CD4-positive, alpha-beta T cell treated with Interleukin-4 for 4 hours (primary cell): ENCODE measurements at places on chromosomes 5 and 9.
A peak's percentile ranks its signal among the peaks of the same experiment; 100 is the strongest.

DNA sequence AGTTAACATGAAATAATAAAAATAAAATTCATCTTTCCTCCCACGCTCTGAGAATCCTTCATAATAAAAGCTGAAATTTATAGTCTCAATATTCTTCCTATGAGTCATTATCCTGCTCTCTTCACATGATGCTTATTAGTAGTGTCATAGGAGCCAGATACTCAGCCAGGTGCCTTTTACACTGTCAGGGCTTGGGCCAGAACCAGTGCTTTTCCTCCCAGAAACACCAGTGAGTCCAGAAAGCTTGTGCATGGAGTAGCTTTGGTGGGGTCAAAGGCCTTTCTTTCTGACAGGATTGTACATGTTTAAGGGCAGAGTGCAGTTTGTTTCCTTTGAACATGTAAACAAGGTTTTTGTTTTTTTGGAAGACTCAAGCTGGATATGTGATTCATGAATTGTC, 6.8 kb downstream of the LSM11 start:
- no peak for DNase-seq

DNA sequence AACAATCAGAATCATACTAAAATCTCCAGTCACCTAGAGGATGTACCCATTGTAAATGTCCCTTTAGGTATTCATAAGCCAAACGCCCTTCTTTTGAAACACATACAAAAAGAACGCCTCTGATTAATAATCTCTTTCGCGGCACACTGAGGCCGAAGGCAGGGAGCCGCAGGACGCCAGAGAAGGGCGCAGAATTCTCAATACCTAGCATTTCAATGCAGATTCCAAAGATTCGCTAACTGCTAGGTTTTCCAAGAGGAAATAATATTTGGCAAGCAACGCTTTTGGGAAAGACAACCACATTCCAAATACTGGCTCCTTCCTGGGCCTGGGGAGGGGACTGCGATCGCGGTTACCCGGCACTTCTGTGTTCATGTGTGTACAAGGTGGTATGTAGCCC, 203.3 kb downstream of the MEF2C start:
- no peak for DNase-seq

DNA sequence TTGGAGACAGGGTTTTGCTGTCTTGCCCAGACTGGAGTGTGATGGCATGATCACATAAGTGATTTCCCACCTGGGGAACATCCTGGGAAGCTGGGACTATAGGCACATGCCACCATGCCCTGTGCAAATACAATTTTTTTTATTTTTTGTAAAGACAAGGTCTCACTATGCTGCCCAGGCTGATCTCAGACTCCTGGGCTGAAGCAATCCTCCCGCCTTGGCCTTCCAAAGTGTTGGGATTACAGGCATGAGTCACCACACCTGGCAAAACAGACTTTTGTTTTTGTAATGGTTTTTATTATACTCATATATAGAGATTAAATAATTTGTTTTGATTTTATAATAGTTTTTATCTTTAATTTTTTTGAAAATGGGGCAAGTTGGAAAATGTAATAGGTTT, 14.7 kb downstream of the DNAJC25 start:
- DNase-seq, result no peak

DNA sequence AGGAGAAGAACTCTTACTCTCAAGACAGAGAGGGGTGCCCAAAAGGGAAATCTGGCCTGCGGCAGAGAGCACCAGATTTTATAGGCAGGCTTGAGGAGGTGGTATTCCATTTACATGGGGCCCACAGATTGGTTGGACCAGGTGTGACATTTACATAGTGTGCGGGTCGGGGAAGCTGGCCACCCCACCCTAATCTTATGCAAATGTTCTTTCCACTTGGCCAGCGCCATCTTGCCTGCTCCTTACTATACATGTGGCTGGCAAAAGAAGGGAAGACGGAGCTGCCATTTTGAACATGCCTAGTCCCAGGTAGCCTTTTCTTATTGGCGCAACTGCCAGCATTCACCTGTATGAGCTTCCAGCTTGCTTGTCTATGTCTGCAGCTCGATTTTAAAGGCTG, 34.8 kb downstream of the PLEKHG4B start:
- DNase-seq, result no peak

GRCh38 chr5:23208959-23209431, 298.4 kb upstream of the PRDM9 start:
- no peak for DNase-seq

DNA sequence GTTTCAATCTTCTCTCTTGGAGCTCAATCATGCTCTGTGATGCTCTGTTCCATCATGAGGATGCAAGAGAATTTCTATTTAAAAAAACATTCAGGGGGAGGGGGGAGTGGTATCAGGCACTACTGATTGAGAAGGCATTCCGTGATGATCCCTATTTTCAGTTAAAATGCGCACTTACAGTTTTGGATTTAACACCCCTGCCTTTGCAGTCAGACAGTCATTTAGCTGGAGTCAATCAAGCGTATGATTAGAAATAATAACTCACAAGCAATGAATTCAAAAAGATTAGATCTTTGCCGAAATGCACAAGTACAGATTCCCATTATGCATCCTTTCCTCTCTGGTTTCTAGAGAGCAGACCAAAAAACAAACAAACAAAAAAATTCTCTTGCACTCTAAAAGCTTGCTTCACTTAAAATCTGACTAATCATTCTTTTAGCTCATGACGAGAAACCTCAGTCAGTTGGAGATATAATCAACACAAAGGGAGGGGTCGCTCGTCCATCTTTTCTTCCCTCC, 55.4 kb downstream of the EFNA5 start:
- DNase-seq, result no peak

DNA sequence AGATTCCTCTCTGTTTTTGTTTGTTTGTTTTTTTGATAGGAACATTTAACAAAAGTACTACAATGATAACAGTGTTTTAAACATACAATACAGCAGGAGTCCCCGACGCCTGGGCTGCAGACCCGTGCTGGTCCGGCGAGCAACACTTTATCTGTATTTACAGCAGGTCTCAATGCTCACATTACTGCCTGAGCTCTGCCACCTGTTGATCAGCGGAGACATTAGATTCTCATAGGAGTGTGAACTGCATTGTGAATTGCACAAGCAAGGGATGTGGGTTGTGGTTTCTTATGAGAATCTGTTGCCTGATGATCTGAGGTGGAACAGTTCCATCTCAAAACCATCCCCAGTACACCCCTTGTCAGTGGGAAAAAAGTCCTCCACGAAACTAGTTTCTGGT, 1068.5 kb upstream of the CDH10 start:
- no peak for DNase-seq

- DNase-seq, result no peak
These were observed 159.2 kb downstream of the SNCAIP start for GRCh38 chr5:122471031-122471751.

GRCh38 chr9:70902692-70903131, 218.7 kb downstream of the TRPM3 start:
- no peak for DNase-seq

- DNase-seq, result peak; percentile 15
These were observed 47.6 kb downstream of the ACO1 start for GRCh38 chr9:32431940-32432555.

- DNase-seq, result no peak
These were observed 162.7 kb downstream of the SYK start for GRCh38 chr9:90964101-90965020.

- DNase-seq, result peak; percentile 2
These were observed 259.3 kb downstream of the CEMIP2 start for GRCh38 chr9:71509054-71509453.

- DNase-seq, result no peak
These were observed 19.4 kb downstream of the ZNF618 start for GRCh38 chr9:113895526-113895925.

- no peak for DNase-seq
These were observed 174.0 kb downstream of the HMHB1 start for GRCh38 chr5:143985832-143986515.

- DNase-seq, result no peak
These were observed 23.2 kb upstream of the RCL1 start for GRCh38 chr9:4769321-4770080.

- no peak for DNase-seq
These were observed 212.5 kb downstream of the RAB3C start for GRCh38 chr5:58795327-58795726.

- DNase-seq, result no peak
These were observed 200.4 kb downstream of the MAST4 start for GRCh38 chr5:66796305-66797292.

- no peak for DNase-seq
These were observed 15.9 kb downstream of the RLN2 start for GRCh38 chr9:5288591-5288990.

GRCh38 chr5:138455232-138455930, 9.9 kb upstream of the EGR1 start:
- DNase-seq, result no peak

- no peak for DNase-seq
These were observed 242.0 kb upstream of the TRPM3 start for GRCh38 chr9:71363286-71363961.

- peak; percentile 28 for DNase-seq
These were observed 145.4 kb upstream of the RAD23B start for GRCh38 chr9:107137495-107138202.

DNA sequence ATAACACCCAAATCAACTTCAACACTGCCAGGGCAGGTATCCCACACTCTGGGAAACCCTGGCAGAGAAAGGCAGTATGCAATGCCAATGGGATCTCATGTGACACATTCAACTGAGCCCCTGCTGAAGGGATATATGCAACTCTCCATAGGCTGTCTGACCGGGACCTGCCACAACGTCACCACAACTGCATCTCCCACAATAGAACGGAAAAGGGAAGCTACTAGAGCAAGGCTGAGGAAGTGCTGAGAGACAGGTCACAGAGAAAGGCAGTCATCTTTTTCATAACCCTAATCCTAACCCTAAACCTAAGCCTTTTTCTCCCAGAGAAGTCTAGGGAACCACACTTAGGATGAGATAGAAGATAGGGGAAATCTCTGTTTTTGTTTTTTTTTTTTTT, 345.9 kb upstream of the CD180 start:
- DNase-seq, result no peak

DNA sequence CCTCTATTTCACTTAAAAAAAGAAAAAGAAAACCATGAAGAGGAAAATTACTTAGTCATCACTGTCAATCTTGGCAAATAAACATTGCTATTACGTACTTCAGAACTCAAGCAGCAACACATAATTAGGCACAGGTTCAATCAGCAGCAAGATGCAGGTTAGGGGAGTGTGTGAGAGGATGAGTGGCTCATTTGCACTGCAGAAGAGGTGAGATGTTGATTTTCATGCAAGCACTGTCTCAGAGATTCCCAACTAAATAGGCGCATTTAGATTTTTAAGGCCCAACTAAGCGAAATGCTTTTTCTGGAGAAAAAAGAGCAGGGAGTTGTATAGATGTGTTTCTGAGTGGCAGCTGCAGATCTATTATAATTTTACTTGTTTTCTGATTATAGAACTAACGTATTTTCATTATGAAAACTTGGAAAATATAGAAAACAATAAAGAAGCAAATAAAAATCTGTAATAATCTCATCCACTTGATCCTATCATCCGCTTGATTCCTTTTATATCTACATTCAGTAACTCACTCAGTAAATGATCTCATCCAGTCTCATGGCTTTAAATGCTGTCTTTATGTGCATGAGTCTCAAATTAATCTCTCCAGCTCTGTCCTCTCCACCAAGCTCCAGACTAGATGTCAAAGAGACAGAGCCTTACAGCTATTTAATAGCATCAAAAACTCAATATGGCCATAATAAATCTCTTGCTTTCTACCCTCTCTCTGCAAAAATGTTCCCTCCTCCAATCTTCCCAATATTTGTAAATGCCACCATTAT, 162.5 kb downstream of the ZNF462 start:
- no peak for DNase-seq

- no peak for DNase-seq
These were observed 69.2 kb upstream of the SV2C start for GRCh38 chr5:76014005-76014404.

GRCh38 chr5:159033351-159033657, 66.4 kb downstream of the EBF1 start:
- no peak for DNase-seq

- no peak for DNase-seq
These were observed 28.0 kb upstream of the LRRC14B start for GRCh38 chr5:163338-163620.

DNA sequence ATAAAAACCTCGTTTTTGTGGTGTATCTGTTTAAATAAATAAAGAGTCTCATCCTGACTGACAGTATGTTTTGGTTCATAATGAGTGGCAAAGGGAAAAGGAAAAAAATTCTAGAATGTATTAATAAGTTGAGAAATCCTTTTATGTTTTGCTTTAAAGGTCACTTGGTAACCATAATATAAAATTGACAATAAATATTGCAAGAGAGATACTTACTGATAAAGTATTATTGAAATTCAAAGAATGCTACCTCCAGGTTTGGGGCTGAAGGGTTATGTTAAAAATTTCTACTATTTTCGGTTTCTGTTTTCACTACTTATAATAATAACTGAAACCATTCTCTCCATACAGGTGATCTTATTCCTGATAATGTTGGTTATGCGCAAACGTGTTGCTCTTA, 85.4 kb upstream of the FSD1L start:
- no peak for DNase-seq

- no peak for DNase-seq
These were observed 21.4 kb downstream of the HSDL2 start for GRCh38 chr9:112401175-112401815.
